ENCODE measurements at places on chromosomes 7 and 10. TPM values are rescaled to one million over a fixed set of nuclear protein-coding genes. Genes with fewer than 3 reads are reported as not detected.

The ECHDC3 gene
- total RNA-seq: 3.9 TPM

The TEX36 gene
- not detected for total RNA-seq

The FBXW4 gene
- 45.4 TPM for total RNA-seq

The CDK14 gene
- total RNA-seq: 48.7 TPM

The DGKI gene
- 15.5 TPM for total RNA-seq

The CALHM2 gene
- total RNA-seq: 12.1 TPM

The MUC12 gene
- 0.60 TPM for total RNA-seq

The RAMP3 gene
- total RNA-seq: not detected

The MMD2 gene
- total RNA-seq: not detected

The NKX6-2 gene
- not detected for total RNA-seq

The POLR2J2 gene
- total RNA-seq: 2.7 TPM

The PPP1R3C gene
- 84.9 TPM for total RNA-seq

The HKDC1 gene
- 0.59 TPM for total RNA-seq

The CYP2C9 gene
- not detected for total RNA-seq

The GNG11 gene
- 26.1 TPM for total RNA-seq

The NPTX2 gene
- 1.5 TPM for total RNA-seq

The PRSS1 gene
- not detected for total RNA-seq

The LIPN gene
- not detected for total RNA-seq

The CAMK2B gene
- not detected for total RNA-seq

The UPP1 gene
- total RNA-seq: 8.9 TPM

The CALHM1 gene
- total RNA-seq: not detected

The MLXIPL gene
- not detected for total RNA-seq

The UCMA gene
- not detected for total RNA-seq

The TET1 gene
- total RNA-seq: 4.7 TPM

The ZFAND2A gene
- 15.1 TPM for total RNA-seq

The ZNF425 gene
- 4.5 TPM for total RNA-seq

The TRPV5 gene
- total RNA-seq: not detected

The PAPOLB gene
- not detected for total RNA-seq

All from smooth muscle cell of the umbilical artery (primary cell).